ENCODE measurements at places on chromosomes 5 and 9. TPM values are rescaled to one million over a fixed set of nuclear protein-coding genes. Genes with fewer than 3 reads are reported as not detected.

- peak; percentile 31 for DNase-seq
- no peaks in the 10 kb centered on the region for H3K4me1 ChIP-seq
- no peaks in the 10 kb centered on the region for H3K36me3 ChIP-seq
- H3K27ac ChIP-seq: peak overlapping the region; percentile 38
Observed at GRCh38 chr5:8843771-8844170, 702.1 kb downstream of the SEMA5A start.

- no peaks in the 10 kb centered on the region for H3K4me1 ChIP-seq
- H3K27me3 ChIP-seq: no peaks in the 10 kb centered on the region
- no peak for DNase-seq
- H3K27ac ChIP-seq: no peak overlapping the region
- H3K36me3 ChIP-seq: no peaks in the 10 kb centered on the region
Observed at GRCh38 chr5:27015758-27016157, 22.6 kb downstream of the CDH9 start.

The MEGF9 gene
- total RNA-seq: 5.1 TPM

The RAPGEF1 gene
- total RNA-seq: 95.9 TPM

The HMMR gene
- 0.91 TPM for total RNA-seq

- H3K4me3 ChIP-seq: no peak overlapping the region
- H3K4me1 ChIP-seq: peaks cover 12% of the 10 kb centered on the region
- DNase-seq: no peak
- no peak overlapping the region for H3K27ac ChIP-seq
Observed at GRCh38 chr5:113448252-113448651, 13.5 kb upstream of the TSSK1B start.

- no peaks in the 10 kb centered on the region for H3K36me3 ChIP-seq
- H3K27me3 ChIP-seq: no peaks in the 10 kb centered on the region
- DNase-seq: no peak
- no peak overlapping the region for H3K4me3 ChIP-seq
Observed at GRCh38 chr5:158637039-158637438, 462.7 kb downstream of the EBF1 start.

DNA sequence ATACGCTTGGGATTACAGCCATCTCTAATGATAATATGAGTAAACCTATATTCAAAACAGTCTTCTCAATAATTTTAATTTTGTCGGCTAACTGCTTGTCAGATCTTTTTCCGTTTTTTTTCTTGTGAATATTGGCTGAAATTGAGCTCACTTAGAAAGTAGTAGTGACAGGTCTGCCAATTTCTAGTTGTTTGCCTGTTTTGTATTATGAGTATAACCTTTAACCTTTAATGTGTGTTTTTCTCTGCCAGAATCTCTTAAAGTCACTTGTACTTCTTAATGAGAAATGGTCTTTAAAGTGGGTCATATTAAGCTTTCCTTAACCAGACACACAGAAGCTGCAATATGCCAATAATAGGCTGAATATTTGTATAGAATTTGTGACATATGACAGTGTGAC, 511.0 kb downstream of the CSNK1G3 start:
- H3K4me1 ChIP-seq: no peaks in the 10 kb centered on the region
- H3K36me3 ChIP-seq: no peaks in the 10 kb centered on the region
- H3K27me3 ChIP-seq: no peaks in the 10 kb centered on the region
- no peak overlapping the region for H3K27ac ChIP-seq

DNA sequence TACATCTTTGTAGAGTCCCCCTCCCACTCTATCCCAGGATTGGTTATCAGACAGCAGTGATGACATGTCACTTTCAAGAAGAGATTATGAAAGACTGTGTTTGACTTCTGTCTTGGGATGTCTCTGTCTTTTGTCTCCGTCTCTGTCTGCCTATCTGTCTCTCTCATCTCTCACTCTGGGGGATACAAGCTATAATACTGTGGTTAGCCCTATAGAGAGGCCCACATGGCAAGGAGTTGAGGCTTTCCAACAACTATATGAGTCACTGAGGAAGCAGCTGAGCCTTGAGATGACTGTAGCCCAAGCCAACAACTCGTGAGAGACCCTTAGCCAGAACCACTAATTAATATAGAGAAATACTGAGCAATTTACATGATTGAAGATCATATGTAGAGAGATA, 284.8 kb downstream of the PDE4D start:
- no peaks in the 10 kb centered on the region for H3K36me3 ChIP-seq
- DNase-seq: no peak
- H3K4me1 ChIP-seq: no peaks in the 10 kb centered on the region

GRCh38 chr9:114174876-114175771, 19.8 kb downstream of the COL27A1 start:
- H3K4me1 ChIP-seq: peaks cover 80% of the 10 kb centered on the region
- H3K4me3 ChIP-seq: no peak overlapping the region
- H3K27ac ChIP-seq: peak overlapping the region; percentile 82
- no peaks in the 10 kb centered on the region for H3K36me3 ChIP-seq

DNA sequence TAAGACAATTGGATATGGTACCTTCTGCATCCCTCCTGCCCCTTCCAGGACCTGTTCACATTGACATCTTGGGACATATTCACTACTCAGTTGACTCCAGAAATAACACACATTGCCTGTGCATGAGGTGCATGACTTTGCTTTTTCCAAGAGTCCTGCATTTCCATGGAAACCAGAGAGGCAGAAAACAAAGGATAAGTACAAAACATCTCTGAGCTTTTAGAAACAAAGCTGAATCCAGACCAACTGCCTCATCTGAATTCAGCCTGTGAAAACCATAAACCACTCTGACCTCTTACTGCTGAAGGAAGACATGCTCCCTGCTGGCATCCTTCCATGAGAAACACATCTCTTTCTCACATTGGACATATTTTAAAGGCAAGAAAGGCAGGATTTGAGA, 695.1 kb downstream of the TAF11L14 start:
- H3K4me3 ChIP-seq: no peak overlapping the region
- H3K36me3 ChIP-seq: no peaks in the 10 kb centered on the region
- DNase-seq: no peak
- H3K27ac ChIP-seq: no peak overlapping the region
- no peaks in the 10 kb centered on the region for H3K4me1 ChIP-seq

- no peak for DNase-seq
- H3K27me3 ChIP-seq: no peaks in the 10 kb centered on the region
- peaks cover 47% of the 10 kb centered on the region for H3K36me3 ChIP-seq
- H3K27ac ChIP-seq: no peak overlapping the region
- no peak overlapping the region for H3K4me3 ChIP-seq
- H3K4me1 ChIP-seq: peaks cover 35% of the 10 kb centered on the region
Observed at GRCh38 chr5:139422307-139422893, 16.9 kb downstream of the DNAJC18 start.

The TAF11L10 gene
- total RNA-seq: not detected

GRCh38 chr5:134242146-134242545, 16.3 kb upstream of the PPP2CA start:
- peak; percentile 30 for DNase-seq
- no peaks in the 10 kb centered on the region for H3K27me3 ChIP-seq
- H3K4me1 ChIP-seq: peaks cover 59% of the 10 kb centered on the region
- peak overlapping the region; percentile 84 for H3K27ac ChIP-seq
- no peak overlapping the region for H3K4me3 ChIP-seq
- H3K36me3 ChIP-seq: no peaks in the 10 kb centered on the region

The SLC6A19 gene
- total RNA-seq: not detected

- H3K4me3 ChIP-seq: no peak overlapping the region
- H3K36me3 ChIP-seq: no peaks in the 10 kb centered on the region
- DNase-seq: no peak
- peaks cover 10% of the 10 kb centered on the region for H3K27me3 ChIP-seq
- no peak overlapping the region for H3K27ac ChIP-seq
Observed at GRCh38 chr5:43352131-43352530, 38.9 kb upstream of the HMGCS1 start.

DNA sequence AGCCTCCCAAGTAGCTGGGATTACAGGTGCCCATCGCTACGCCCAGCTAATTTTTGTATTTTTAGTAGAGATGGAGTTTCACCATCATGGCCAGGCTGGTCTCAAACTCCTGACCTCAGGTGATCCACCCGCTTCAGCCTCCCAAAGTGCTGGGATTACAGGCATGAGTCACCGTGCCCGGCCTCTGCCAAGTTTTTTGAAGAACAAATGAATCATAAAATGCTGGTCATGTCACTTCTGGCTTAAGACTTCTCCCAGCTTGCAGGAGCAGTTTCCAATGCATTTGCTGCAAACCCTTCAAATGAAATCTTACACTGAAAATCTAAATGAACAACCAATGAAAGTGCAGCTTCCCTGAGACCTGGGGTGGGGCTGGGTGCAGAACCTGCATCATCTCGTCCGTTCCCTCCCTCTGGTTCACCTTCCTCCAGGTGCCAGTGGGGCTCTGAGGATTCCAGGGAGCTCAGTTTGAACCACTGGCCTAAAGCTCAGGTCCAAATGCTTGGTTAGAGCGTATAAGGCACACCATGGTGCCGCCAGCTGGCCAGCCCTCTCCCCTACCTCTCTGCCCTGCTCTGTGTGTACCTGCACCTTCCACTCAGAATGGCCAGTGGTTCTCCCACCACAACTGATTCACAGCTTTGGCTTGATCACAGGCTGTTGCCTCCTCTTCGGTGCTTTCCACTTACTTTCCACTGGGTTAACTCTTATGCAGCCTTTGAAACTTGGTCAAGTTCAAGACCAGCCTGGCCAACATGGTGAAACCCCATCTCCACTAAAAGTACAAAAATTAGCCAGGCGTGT, 39.8 kb upstream of the FUBP3 start:
- H3K27me3 ChIP-seq: peaks cover 80% of the 10 kb centered on the region
- DNase-seq: no peak
- H3K4me3 ChIP-seq: no peak overlapping the region
- H3K4me1 ChIP-seq: peaks cover 20% of the 10 kb centered on the region

The EIF4E1B gene
- not detected for total RNA-seq

The PHYHD1 gene
- 20.3 TPM for total RNA-seq

GRCh38 chr5:99033014-99033900, 104.5 kb upstream of the CHD1 start:
- no peak for DNase-seq
- H3K4me1 ChIP-seq: peaks cover 12% of the 10 kb centered on the region
- H3K36me3 ChIP-seq: no peaks in the 10 kb centered on the region
- H3K27me3 ChIP-seq: no peaks in the 10 kb centered on the region
- peak overlapping the region; percentile 71 for H3K27ac ChIP-seq
- H3K4me3 ChIP-seq: peak overlapping the region; percentile 59

DNA sequence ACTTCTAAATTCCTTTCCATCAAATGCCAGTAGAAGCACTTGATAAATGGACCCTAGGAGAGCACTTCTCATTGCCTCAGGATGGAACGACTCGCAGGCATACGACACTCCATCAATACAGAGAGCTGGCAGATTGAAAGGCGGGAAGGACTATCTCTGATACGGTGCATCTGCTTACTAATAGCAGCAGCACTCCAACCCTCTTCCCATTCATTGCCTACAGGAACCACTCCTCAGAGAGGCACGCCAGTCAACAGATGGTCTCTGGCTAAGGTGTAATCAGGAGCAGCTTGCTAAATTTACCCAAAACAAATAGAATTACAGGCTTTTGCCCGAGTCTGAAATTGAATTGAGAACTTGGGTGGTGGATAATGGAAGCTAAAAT, 168.1 kb downstream of the EFNA5 start:
- H3K36me3 ChIP-seq: no peaks in the 10 kb centered on the region
- no peak overlapping the region for H3K27ac ChIP-seq
- peaks cover 32% of the 10 kb centered on the region for H3K4me1 ChIP-seq
- no peak overlapping the region for H3K4me3 ChIP-seq
- DNase-seq: no peak

DNA sequence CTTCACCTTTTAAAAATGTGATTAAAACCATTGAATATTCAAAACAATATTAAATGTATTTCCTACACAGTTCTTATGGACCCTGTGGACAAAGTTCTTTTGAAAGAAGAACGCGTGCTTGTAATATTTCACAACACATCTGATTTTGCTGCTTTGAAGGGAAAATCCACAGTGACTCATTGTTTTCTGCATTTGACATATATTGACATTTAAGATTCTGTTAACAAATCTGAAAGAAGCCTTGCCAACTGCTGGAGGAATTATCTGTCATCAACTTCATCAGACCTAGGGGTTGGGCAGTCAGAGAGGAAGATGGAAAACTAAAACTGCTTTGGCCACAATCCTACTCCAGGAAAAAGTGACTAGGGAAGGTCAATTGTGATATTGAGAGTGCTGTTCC, 56.9 kb upstream of the RASEF start:
- no peak for DNase-seq
- H3K4me1 ChIP-seq: no peaks in the 10 kb centered on the region
- no peaks in the 10 kb centered on the region for H3K36me3 ChIP-seq
- no peak overlapping the region for H3K27ac ChIP-seq
- peaks cover 11% of the 10 kb centered on the region for H3K27me3 ChIP-seq

The FGF10 gene
- total RNA-seq: 0.47 TPM

The CDHR2 gene
- total RNA-seq: 0.33 TPM

GRCh38 chr5:17333755-17334154, 116.3 kb downstream of the BASP1 start:
- no peaks in the 10 kb centered on the region for H3K36me3 ChIP-seq
- no peak for DNase-seq
- no peak overlapping the region for H3K27ac ChIP-seq
- no peaks in the 10 kb centered on the region for H3K27me3 ChIP-seq

DNA sequence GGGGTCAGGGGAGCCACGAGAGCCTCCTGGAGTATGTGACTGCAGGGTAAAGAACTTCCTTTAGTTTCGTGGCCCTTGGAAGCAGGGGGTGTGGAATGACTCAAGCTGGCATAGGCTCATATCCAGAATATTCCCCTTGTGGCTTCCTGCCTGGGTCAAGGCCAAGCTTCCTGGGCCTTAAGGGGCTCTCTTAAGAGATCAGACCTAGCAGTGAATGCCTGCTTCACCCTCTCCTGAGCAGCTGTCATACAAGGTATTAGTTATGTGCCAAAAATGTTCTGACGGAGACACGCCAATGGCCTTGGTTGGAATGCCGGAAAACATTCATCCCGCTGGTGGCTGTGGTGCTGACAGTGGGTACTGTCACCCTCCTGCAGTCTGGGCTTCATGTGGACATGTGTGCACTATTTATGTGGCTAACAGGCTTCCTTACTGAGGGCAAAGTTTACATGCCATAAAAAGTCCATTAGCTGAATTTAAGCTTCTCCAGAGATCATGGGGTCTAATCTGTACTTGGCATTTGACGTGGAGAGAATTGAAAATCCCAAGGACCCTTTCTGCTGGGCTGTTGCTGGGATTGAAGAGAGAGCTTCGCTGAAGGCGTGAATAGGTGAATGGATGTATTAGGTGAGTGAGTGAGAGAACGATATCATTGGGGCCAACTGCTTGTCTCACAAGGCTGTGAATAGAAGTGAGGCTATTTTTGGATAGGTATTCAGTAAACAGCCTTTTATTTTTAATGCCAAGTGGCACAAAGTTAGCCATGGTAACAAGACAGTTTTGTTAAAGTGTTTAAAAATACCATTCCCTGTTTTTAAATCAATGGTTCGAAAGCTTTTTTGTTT, 156.8 kb downstream of the MACROH2A1 start:
- peaks cover 44% of the 10 kb centered on the region for H3K4me1 ChIP-seq
- no peaks in the 10 kb centered on the region for H3K36me3 ChIP-seq
- H3K27me3 ChIP-seq: no peaks in the 10 kb centered on the region
- peak overlapping the region; percentile 65 for H3K27ac ChIP-seq
- no peak for DNase-seq
- H3K4me3 ChIP-seq: no peak overlapping the region

DNA sequence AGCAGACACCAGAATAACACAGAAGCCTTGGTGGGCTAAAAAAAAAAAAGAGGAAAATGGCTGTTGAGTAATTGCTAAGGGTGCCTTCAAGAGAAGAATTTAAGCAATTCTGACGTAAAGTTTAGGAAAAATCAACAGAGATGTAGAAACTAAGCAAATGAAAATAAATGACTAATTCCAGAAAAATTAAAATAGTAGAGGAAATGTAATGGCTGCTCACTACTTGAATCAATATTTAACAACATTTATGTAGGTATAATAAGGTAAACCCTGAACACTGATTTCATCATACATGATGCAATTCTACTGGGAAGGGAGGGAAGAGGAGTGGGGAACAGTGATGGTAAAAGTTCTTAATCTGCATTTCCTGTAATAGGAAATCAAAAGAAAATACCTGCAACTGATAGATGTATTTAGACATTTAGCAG, 41.4 kb downstream of the PUM3 start:
- no peak overlapping the region for H3K4me3 ChIP-seq
- no peak for DNase-seq
- peaks cover 14% of the 10 kb centered on the region for H3K4me1 ChIP-seq

The SLC6A18 gene
- not detected for total RNA-seq
